ENCODE measurements at places on chromosomes 13 and 19. TPM values are rescaled to one million over a fixed set of nuclear protein-coding genes. Genes with fewer than 3 reads are reported as not detected.
A peak's percentile ranks its signal among the peaks of the same experiment; 100 is the strongest.

The AXL gene
- total RNA-seq = 6.3 TPM

The ZNF772 gene
- 3.8 TPM for total RNA-seq

The FEM1A gene
- 11.2 TPM for total RNA-seq

The COX6B2 gene
- 23.0 TPM for total RNA-seq

The ZNF729 gene
- total RNA-seq = not detected

- DNase-seq = no peak
Measured at GRCh38 chr19:44615863-44616247, 2.5 kb downstream of the IGSF23 start.

DNA sequence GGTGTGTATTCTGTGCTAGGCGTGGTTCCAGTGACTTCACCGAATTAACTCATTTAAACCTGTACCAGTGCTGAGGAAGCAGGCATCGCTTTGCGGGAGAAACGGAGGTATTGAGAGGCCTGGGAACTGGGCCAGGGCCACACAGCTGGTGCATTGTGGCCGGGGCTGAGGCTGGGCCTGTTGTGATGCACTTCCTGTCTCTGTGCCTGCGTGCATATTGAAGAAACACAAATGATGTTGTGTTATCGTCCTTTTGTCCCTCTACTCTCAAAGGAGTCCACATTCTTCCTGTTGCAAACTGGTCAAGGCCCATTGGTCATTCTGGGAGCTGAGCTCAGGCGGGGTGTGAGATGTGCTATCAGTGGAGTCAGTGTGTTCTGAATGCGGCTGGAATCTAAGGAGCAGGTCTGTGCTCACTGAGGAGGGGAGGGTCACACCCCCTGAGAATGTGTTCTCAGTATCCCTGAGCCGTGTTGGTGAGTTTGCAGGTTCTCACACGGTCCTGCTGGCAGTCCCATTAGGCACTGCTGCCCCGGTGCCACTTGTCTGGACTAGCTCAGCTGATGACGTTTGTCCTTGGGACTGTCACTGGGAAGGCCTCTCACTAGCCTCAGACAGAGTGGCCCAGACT, 62.1 kb downstream of the ARHGEF7 start:
- peak; percentile 39 for DNase-seq

DNA sequence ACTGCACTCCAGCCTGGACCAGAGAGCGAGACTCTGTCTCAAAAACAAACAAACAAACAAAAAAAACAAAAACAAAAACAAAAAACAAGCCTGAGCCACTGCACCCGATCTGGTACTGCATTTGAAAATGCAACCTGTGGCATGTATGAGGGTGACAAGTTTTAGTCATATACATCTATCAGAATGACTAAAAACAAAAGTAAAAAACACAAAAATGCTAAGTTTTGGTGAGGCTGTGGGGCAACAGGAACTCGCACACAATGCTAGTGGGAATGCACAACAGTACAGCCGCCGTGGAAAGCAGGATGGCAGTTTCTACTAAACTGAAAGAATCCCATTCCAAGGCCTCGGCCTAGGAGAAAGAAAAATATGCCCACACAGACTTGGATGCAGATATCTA, 7.8 kb downstream of the EBPL start:
- DNase-seq = no peak

- peak; percentile 58 for DNase-seq
Measured at GRCh38 chr19:3618144-3618810, 8.3 kb downstream of the CACTIN start.

- DNase-seq = no peak
Measured at GRCh38 chr19:35513628-35514281, at the start of gene DMKN. Gene DMKN (minus strand): TSS chr19:35513649. CDS start chr19:35513475, 174 bp downstream.

- no peak for DNase-seq
Measured at GRCh38 chr13:48500652-48501197, 32.2 kb downstream of the RCBTB2 start.

DNA sequence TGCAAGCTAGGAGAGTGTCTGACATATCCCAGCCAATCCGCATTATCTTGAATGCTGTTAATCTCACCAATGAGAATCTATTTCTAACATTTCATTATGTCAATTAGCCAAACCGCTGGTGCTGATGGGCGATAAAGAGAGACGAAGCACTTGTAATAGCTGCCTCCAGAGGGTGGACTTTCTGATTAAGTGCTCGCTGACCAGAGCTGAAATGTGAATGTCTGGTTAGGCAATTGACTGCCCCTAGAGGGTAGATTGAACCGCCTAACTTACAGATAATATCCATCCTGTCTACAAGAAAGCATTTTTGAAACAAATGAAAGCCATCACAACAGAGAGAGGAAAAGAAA, 552 bp upstream of the GRWD1 start:
- no peak for DNase-seq

DNA sequence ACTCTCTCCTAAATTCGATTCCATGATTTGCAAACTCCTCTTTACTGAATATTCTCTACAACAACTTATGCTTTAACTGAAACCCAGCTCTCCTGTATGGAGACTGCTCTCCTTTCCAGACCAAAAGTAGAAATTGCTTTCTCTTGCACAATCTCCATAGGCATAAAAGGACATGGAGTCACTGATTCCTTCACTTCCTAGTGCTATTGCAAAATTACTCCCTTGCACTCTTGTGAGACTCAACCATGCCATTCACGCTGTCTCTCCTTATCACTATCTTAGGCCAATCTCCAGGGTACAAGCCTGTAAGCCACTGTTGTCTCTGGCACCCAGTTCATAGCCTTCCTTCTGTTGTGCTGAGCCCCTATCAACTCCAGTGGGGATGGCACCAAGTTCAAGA, 30.6 kb downstream of the SERPINE3 start:
- DNase-seq = no peak

DNA sequence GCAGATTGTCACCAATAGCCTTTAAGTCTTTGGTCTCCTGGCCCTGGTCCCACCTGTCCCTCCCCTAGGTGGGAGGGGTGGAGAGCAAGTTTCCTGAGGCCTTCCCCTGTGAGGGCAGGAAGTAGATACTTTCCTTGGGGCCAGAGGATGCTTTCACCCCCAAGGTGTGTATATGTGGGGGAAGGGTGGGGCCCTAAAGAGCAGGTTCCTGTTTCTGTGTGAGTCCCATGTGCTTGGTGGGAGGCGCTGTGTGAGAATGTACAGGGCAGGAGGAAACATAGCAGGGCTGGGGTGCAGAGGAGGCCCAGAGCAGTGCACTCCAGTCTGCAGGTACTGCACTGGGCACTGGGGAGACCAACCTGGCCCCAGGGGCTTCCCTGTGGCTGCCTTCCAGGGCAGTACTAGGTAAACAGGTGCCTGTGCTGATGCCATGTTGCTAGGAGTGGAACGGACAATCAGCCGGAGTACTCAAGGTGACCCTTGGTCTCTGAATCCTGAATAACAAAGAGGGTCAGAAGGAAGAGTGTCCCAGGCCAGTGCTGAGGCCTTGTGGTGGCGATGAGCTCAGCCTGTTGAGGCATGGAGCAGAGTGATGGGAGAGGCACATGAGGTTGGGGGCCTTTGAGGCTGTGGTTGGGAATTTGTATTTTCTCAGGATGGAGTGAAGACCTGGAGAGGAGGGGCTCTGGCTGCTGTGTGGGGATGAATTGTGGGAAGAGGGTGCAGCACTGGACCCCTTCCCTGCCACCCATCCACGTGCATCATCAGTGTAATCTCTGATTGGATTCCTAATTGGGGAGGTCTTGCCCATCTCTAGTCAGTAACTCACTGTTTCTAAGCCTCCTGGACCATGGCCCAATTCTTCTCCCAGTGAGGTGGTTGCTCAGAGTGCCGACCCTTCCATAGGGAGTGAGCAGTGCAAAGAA, 5.1 kb downstream of the EGLN2 start:
- peak; percentile 80 for DNase-seq

- no peak for DNase-seq
Measured at GRCh38 chr13:77807431-77808135, 110.1 kb downstream of the SLAIN1 start.

DNA sequence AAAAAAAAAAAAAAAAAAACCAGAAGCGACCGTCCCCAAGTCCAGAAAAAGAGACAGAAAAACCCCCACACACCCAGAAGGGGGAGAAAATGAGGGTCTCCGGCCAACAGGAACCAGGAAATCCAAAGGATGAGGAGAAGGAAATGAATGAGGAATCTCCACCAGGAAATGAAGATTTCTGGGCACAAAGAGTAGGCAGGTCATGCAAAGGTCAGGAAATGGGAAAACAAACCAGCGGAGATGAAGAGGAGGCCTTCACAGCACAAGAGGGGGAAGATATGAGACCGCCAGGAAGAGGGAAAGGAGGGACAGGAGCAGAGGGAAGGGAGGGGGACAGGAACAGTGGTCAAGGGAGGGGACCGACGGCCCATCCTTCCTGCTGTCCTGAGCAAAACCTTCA, 5.8 kb downstream of the TEAD2 start:
- DNase-seq = no peak

DNA sequence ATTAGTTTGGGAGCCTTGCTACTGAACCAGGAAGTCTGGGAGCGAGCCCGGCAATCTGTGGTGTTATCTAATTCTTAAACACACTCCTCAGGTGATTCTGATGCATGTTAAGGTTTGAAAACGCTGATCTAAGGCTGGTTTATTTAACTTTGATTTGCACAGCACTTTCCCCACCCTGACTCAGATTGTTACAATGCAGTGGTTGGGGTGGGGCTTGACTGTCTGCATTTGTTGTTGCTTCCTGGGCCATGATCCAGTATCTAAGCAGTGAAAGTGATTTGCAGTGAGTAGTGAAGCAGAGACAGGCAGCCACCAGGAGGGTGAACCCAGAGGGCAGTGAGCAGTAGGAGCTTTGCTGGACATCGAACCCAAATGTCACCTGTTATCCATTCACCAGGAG, 81.6 kb upstream of the ARGLU1 start:
- DNase-seq = peak; percentile 61

GRCh38 chr19:8323781-8324185, 2.5 kb downstream of the RPS28 start:
- DNase-seq = no peak

DNA sequence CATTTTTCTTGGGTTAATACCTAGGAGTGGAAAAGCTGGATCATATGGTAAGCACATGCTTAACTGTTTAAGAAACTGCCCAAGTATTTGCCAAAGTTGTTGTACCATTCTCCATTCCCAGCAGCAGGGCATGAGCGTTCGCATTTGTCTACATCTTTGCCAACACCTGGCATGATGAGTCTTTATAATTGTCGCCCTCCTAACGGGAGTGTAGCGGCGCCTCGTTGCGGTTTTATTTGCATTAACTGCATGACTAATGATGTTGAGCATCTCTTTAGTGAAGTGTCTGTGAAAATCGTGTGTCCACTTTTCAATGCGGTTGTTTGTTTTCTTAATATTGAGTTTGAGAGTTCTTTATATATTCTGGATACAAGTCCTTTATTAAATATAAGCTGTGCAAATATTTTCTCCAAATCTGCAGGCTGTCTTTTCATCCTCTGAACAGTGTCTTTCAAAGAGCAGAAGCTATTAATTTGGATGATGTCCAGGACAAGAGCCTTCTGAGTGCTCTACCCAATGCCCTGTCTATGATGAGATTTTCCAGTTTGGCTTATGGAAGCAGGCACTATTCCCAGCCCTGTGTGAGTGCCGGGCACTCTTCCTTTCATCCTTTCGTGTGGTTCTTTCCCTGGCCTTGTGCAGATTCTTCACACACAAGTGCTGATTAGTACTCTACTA, 202.0 kb downstream of the FOXO1 start:
- DNase-seq = no peak

- no peak for DNase-seq
Measured at GRCh38 chr19:38252941-38253691, 3.1 kb downstream of the PPP1R14A start.

- peak; percentile 96 for DNase-seq
Measured at GRCh38 chr19:39532233-39533002, at the start of gene EID2B. Gene EID2B (minus strand): TSS chr19:39532852. CDS start chr19:39532802, 50 bp downstream.
